ENCODE measurements at places on chromosomes 12 and 14.

GRCh38 chr14:53962953-53963319 lies 6.3 kb upstream of the BMP4 start:
- DNase-seq, result no peak

GRCh38 chr12:131826097-131826928 lies 1.9 kb upstream of the MMP17 start:
- no peak for DNase-seq

DNA sequence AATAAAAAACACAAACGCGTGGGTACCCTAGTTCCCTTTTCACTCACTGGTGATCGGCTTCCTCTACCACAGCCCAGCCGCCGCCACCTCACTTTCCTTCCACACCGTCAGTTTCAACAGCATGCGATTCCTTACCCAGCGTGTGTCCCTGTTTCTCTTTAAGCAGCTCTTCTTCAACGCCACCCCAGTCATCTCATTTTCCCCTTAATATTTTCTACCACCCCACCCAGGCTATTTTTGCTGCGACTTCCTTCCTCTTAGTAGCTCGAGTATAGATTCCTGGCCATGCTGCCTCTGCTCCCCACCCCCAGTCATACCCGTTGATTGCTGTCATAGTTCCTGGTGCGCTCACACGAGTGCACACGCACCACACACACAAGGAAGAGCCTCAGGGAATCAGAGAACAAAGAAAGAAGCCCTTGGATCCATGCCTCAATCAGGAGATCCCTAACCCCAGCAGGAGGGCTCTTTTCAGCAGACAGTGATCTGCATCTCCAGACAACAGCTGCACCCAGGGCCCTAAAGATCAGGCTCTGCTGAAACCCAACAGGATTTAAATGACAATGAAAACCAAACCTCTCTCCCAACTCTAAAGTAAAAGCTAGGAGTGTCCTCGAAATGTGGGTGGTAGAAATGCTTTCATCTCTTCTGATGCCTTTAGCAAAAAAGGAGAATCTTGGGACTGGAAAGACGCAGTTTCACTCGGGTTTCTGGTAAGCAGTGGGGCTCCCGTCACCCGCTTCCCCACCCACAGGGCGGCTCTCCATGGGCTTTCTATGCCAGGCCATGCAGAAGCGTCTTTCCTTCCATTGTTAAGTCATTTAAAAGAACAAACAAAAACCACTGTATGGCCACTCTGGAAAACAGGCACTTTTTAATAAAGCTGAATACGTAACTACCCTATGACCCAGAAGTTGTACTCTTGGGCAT lies 23.8 kb downstream of the VPS37B start:
- no peak for DNase-seq

- no peak for DNase-seq
Measured at GRCh38 chr12:110109037-110109836, 14.9 kb upstream of the IFT81 start.

DNA sequence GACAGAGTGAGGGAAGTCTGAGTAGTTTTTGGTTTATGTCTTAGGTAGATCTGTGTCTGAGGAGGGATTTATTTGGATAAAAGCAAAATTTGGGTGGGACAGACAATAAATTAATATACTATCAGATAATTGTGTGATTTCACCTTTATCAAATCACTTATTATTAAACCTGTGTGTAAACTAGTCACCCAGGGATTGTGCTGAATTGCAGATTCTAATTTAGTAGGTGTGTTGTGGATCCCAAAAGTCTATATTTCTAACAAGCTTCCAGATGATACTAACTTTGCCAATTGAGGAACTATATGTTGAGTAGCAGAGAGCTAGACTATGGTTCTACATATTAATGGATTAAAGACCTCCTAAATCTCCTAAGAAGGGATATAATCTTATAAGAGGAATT lies 978.5 kb upstream of the FBXO33 start:
- DNase-seq, result no peak

GRCh38 chr12:70719672-70720420 lies 82.6 kb upstream of the PTPRB start:
- no peak for DNase-seq

DNA sequence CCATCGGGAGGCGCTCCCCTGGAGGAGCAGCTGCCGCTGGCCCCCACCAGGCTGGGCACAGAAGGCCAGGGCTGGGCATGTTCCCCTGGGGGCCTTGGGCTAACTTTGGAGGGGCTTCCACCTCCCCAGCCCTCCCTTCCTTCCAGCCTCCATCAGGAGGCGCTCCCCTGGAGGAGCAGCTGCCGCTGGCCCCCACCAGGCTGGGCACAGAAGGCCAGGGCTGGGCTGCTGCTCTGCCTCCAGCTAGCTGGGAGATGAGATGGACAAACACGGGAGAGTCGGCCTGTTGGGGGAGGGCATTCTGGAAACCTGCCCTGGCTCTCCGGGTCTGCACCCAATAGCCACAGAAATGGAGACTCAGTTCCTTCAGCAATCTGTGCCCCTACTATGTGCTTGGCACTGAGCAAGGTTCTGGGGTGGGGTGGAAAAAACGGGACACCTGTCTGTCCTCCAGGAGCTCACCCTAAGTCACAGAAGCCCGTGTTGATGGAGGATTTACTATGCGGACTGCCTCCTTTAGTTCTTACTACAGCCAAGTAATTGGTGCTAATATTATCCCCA lies 39.0 kb upstream of the CORO1C start:
- DNase-seq, result no peak

DNA sequence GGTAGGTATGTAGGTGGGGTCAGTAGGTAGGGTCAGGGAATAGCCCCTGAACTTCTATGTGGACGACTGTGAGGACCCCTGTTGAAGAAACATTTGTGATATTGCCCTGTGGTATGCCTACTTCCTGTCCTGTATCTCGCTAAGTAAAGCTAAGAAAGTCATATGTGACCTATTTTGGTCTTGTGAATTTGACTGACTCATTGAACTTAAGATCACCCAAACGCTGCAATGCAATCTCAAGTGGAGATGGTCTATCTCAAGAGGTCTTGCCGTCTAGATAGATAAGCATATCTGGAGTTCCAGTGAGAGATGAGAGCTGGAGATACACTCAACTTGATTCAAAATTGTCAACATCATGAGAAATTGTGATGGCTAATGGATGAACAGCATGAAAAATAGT lies 73.8 kb downstream of the TRAFD1 start:
- no peak for DNase-seq

DNA sequence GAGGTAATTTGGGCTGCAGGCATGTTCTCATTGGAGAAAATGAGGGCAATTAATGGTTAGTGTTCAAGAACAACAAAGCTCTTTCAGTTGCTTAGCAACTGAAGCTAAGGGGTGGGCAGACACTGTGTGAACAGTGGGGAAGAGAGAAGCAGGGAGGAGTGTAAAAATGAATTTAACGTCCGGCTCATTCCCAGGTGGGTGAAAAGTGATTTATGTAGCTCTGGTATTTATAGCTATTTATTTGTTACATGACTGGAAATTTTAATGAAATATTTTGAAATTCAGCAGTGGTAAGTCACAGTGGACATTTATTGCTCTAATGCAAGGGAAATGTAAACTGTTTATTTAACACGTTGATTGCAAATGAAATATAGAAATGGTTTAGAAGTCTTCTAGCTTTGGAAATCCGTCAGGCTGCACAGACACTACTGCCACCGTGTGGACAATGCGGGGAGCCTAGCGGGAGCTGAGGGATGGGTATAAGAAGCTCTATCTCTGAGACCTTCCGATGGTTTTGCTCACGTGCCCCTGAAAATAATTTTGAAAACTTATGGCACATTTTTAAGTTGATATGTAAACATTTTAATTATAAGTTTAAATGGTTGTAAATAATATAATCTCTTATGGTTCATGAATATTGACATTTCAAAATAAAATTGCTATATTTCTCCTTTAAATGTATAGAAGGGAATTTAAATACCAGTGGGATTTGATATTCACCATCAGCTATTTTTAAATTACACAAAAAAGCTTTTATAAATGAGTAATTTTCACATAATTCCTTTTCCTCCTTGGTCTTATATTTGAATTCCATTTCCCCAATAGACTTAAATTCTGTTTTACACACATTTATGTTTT lies 54.4 kb downstream of the E2F7 start:
- DNase-seq, result peak; percentile 52

GRCh38 chr12:50785406-50786001 lies 21.6 kb downstream of the ATF1 start:
- no peak for DNase-seq

DNA sequence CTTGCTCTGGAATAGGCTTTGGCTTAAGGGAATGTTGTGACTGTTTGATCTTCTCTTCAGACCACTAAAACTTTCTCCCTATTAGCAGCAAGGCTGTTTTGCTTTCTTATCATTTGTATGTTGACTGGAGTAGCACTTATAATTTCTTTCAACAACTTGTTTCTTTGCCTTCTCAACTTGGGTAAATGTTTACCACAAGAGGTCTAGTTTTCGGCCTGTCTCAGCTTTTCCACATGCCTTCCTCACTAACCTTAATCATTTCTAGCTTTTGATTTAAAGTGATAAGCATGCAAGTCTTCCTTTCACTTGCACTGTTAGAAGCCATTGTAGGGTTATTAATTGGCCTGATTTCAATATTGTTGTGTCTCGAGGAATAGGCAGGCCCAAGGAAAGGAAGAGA lies 126.7 kb upstream of the AEBP2 start:
- DNase-seq, result no peak

- no peak for DNase-seq
Measured at GRCh38 chr14:89792489-89793366, 161.8 kb downstream of the EFCAB11 start.

DNA sequence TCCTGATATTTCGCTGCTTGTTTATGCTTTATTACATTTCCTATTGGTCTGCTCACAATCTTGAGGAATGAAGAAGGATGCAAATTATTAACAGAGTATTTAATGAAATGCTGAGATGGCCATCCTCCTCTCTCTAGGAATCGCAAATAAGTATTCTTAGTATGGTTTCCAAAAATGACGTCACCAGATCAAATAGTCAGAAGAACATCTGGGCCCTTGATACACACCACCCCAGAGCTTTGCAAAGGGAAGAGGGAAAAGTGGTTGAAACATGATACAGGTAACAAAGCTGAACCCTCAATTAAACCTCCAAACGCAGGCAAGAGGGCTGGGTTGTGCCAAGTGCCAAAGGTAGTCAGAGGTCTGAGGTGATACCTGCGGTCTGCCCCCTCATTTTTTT lies 107.3 kb downstream of the BCL11B start:
- DNase-seq, result no peak

- no peak for DNase-seq
Measured at GRCh38 chr12:122895320-122895703, 612 bp downstream of the VPS37B start.

GRCh38 chr12:86196465-86196864 lies 59.7 kb downstream of the MGAT4C start:
- DNase-seq, result no peak

GRCh38 chr12:54701940-54702592 lies 53.9 kb upstream of the DCD start:
- no peak for DNase-seq

GRCh38 chr12:123655420-123655819 lies 15.5 kb upstream of the TCTN2 start:
- DNase-seq, result no peak

DNA sequence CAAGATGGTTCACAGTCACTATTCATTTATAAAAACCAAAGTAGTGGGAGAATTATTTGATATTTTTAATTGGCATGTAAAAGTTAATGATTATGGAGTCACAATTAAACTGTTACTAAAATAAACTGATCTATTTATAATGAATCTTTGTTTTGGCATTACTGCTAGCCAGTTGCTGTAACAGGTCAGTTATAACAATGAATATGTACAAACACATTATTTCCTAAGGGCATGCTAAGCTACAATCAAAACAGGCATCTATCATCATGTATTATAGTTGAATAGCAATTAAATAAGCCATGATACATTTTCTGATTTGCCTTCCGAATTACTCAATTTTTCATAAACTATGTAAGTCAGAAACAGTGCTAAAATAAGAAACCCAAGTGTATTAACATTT lies 518.3 kb downstream of the SLC16A7 start:
- no peak for DNase-seq

DNA sequence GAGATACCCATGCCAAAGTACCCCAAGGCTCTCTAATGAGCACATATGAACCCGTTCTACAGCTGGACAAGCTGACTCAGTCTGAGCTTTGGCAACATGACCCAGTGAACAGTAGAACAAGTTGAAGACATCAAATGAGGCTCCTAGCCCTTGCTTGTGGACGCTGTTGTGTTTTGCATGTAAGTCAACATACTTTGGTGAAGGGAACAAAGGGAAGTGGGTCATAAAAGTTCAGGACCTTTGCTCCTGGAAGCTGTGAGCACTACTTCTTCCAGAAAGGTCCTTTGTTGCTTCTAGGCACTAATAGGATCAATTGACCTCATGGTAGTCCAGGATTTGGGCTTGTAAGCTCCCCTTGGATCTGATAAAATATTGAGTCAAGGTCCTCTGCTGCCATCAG lies 613.5 kb upstream of the TBX3 start:
- no peak for DNase-seq

- no peak for DNase-seq
Measured at GRCh38 chr12:106704081-106704480, 70.4 kb upstream of the RIC8B start.

GRCh38 chr14:80483331-80483730 lies 272.0 kb upstream of the DIO2 start:
- no peak for DNase-seq

DNA sequence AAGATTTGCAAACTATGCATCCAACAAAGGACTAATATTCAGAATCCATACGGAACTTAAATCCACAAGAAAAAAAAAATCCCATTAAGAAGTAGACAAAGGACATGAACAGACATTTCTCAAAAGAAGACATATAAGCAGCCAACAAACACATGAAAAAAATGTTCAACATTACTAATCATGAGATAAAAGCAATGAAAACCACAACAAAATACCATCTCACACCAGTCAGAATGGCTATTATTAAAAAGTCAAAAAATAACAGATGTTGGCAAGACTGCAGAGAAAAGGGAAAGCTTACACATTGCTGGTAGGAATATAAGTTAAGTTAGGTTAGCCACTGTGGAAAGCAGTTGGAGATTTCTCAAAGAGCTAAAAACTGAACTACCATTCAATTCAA lies 16.2 kb downstream of the CDK17 start:
- DNase-seq, result no peak

- no peak for DNase-seq
Measured at GRCh38 chr14:70934502-70935134, 27.4 kb downstream of the PCNX1 start.
